ENCODE measurements at places on chromosomes 11 and 22. TPM values are rescaled to one million over a fixed set of nuclear protein-coding genes. Genes with fewer than 3 reads are reported as not detected.

APOL4 gene
- 5.0 TPM for total RNA-seq

LTBP3 gene
- total RNA-seq = 23.0 TPM

- DNase-seq = peak; percentile 53
Measured at GRCh38 chr11:75077316-75077715, 19.4 kb downstream of the OR2AT4 start.

- DNase-seq = no peak
Measured at GRCh38 chr11:112465433-112466024, 204.9 kb upstream of the PLET1 start.

DNA sequence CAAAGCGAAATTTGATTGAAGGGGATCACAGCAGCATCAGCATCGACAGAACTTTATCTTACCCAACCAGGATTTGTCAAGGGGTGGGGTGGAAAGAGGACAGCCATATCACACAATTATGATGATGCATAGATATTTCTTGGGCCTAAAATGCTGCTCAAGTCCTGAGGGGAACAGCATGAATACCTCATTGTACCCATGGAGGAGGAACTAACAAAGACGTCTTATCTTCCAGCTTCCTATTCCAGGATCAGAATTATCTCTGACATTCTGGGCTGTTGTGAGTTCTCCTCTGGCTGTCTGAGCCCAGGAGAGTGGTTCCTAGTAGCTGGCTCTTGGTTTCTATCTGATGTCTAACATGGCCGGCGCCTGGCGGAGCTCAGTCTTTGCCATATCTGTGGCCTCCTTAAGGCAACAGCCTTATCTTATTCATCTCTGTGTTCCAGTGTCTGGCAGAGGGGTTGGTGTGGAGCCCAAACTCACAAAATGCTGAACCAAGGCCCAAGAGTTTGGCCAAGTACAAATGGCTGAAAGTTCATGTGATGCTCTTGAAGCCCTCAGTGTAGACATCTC, 68.2 kb upstream of the TIMP3 start:
- no peak for DNase-seq

GRCh38 chr11:60959431-60959830, 7.5 kb upstream of the SLC15A3 start:
- no peak for DNase-seq

DNA sequence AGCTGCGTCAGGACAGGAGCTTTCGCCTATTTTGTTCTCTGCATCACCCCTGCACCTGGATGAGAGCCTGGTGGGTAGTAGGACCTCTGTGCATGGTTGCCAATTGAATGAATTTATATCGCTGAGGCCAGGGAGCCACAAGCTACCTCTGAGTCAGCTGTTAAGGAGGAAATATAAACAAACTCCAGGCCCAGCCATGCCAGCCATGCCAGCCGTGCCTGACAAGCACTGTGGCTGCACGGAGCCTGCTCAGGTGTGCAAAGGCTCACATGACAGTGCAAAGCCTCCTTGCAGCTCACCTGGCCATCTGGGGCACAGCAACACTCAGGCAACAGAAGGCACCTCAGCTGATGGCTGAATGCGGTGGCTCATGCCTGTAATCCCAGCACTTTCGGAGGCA, 33.7 kb upstream of the LINC01488 start:
- no peak for DNase-seq

GRCh38 chr11:65266210-65266609, 4.4 kb downstream of the POLA2 start:
- no peak for DNase-seq
